ENCODE measurements at places on chromosomes 4 and X. TPM values are rescaled to one million over a fixed set of nuclear protein-coding genes. Genes with fewer than 3 reads are reported as not detected.

GRCh38 chrX:107700317-107700774 is 72.0 kb downstream of the PRPS1 start:
- peak; percentile 18 for DNase-seq

DNA sequence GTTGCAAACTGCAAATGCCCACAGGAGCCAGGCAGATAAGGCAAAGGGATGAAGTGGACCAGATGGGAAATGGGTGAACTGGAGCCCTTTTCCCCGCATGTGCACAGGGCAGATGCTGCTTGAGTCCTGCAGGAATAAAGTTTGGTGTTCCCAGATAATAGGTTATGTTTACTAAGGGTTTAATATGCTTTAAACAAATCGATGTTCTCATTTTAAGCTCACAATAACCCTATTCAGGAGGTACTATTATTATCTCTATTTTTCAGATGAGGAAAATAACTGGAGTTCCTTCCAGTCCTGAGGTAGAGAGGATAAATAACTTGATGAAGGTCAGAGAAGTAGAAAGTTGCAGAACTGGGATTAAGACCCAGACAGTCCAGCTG is 77.3 kb downstream of the LRRC66 start:
- DNase-seq = no peak

DNA sequence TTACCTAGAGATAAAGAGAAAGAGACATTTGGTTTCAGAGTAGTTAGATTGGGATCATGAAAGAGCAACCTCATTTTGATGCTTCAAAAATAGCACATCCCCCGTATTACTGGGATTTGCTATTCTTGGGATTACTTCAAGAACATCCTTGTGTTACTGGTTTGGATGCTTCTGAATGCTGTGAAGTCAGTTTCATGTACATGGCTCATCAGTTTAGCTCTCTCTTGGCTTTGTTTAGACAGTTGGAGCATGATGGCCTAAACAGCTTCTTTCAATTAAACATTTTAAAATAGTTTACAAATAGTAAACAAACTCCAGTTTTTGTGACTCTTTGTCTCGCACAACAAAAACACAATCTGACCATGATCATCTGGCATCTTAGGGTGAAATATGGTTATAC is 23.9 kb downstream of the HTT start:
- DNase-seq = no peak

Gene MGAT4D
- total RNA-seq = not detected

DNA sequence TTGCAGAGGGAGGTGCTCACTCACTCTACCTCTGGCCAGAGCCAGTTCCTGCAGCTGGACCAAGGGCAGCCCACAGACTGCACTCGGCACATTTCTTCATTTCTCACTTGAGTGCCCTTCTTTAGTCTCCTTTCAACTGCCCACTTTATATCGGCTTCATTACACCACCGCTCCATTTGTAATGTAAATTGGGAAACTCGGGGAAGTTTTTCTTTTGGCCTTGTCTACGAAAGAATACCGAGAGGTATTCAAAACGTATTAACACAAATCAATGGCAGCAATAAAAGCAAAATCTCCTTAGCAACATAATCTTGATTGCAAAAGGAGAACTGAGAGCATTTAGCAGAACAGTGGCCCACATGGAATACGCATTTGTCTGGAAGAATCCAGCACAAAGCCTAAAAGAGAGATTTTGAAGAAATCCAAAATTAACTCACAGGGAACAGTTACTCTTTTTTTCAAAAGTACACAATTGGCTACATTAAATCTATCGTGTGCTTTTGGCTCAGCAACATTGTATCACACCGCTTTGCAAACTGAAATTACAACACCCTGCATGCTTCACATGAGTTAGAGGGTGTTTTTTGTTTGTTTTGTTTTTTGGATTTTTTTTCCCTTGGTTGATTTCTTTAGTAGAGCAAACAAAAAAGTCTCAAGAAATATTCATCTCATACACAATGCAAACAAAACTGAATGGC is 62.6 kb downstream of the CHIC2 start:
- no peak for DNase-seq

DNA sequence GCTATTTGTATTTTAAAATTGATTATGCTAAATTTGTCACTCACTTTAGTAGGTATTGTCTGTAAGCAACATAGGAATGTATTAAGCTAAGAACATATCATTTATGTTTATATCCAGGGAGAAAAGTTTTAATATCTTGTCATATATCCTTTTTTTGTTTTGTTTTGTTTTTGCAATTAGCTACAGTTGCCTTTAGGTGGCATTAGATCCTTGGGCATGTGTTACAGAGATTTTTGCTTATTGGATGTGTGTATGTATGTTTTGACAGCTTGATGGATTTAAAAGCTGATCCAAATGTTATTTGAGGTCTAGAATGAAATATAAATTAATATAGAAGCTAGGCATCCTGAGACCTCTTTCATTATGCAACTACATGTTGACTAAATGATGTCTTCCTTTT is 36.1 kb upstream of the OTUD4 start:
- DNase-seq = no peak

DNA sequence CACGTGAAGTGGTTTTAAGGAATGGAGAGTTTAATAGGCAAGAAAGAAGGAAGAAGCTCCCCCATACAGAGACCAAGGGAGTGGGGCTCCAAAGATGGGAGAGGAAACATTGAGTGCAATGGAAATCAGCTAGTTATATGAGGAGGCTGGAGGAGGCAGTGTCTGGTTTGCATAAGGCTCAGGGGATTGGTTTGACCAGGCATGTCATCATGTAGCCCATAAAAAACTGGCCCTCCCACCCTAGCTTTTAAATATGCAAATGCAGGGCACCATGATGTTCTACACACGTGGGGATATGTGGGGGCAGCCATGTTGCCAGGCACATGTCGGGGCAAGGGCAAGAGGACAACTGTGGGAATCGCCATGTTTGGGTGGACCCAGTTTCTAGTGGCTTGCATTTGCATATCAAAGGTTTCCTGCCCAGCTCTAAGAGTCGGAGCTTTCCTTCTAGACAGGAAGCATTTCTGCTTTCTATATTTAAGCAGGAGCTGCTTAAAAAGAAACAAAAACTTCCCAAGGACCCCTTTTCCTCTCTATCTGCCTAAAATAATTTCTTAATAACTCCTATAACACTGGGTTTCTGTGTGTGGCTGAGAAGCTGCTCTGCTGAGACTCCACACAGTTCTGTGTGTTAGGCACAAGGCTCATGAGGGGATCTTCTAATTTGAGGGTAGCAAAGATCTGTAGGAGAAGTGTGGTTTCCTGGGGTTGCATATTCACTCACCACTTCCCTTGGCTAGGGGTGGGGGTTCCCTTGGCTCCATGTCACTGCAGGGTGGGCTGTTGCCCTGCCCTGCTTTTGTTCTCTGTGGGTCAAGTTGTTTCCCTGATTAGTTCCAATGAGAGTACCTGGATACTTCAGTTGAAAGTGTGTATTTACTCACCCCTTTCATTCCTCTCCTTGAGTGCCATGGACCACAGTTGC is 113.5 kb downstream of the VSIG4 start:
- DNase-seq = no peak

DNA sequence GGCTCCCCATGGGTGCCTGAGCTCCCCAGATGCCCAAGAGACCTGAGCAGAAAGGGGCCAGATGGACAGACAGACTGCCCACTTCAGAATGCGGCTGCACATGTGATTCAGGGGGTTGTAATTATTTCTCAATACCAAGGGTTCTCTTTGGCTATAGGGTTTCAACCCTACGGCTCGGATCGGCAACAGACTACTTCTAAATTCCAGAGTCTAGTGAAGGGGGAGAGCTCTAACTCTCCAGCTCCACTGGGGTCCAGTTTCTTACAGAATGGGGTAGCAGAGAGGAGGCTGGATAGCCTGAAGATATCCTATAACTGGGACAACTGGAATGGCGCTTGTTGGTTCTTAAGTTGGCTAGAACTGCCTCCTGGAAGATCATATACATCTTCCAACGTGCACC is 136.3 kb downstream of the MGST2 start:
- DNase-seq = no peak

Gene NSG1
- 10.6 TPM for total RNA-seq

Gene CTBP1
- 136 TPM for total RNA-seq

Gene SGMS2
- 48.3 TPM for total RNA-seq
